ENCODE measurements at places on chromosomes 3 and 15. TPM values are rescaled to one million over a fixed set of nuclear protein-coding genes. Genes with fewer than 3 reads are reported as not detected.

SPATA16 gene
- total RNA-seq = not detected

CEP97 gene
- total RNA-seq = 11.1 TPM

GRCh38 chr3:42756681-42757213 is 16.3 kb downstream of the CCDC13 start:
- DNase-seq = no peak
- no peaks in the 10 kb centered on the region for H3K36me3 ChIP-seq
- no peaks in the 10 kb centered on the region for H3K27me3 ChIP-seq
- no peaks in the 10 kb centered on the region for H3K4me1 ChIP-seq

DNA sequence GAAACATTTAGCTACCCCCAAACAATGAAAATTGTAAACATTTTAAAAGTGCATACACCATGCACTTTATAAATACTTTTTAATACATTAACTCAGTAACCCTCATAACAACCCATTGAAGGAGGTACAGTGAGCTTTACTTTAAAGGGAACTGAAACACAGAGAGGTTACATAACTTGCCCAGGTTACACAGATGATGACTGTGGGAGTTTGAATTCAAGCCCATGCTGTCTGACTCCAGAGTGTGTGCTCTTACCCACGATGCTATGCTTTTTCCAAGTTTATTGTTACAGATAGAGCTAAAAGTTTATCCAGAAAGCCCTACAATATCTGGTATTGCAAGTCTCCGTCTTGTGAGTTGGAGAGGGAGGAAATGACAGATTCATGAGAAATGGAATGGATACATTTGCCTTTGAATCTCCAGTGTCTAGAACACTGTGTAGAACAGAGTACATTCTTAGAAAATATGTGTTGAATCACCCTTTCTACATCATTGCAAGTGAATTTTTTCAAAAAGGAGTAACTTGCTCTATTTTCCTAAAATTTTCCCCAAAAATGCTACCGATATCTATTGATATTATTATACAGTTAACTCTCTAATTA is 428.3 kb downstream of the NAALADL2 start:
- no peak overlapping the region for H3K27ac ChIP-seq
- no peak overlapping the region for H3K4me3 ChIP-seq
- H3K36me3 ChIP-seq = no peaks in the 10 kb centered on the region
- DNase-seq = no peak
- no peaks in the 10 kb centered on the region for H3K27me3 ChIP-seq
- H3K4me1 ChIP-seq = peaks cover 2% of the 10 kb centered on the region

SNURF gene
- total RNA-seq = 10.3 TPM

GRCh38 chr15:89680282-89680873 is 1.2 kb upstream of the PLIN1 start:
- H3K36me3 ChIP-seq = no peaks in the 10 kb centered on the region
- H3K4me1 ChIP-seq = peaks cover 15% of the 10 kb centered on the region
- peak; percentile 78 for DNase-seq
- H3K27me3 ChIP-seq = no peaks in the 10 kb centered on the region
- H3K27ac ChIP-seq = peak overlapping the region; percentile 80

MUSTN1 gene
- 9.8 TPM for total RNA-seq

GRCh38 chr3:143699424-143699823 is 148.8 kb downstream of the SLC9A9 start:
- H3K27ac ChIP-seq = no peak overlapping the region
- H3K4me3 ChIP-seq = no peak overlapping the region
- no peaks in the 10 kb centered on the region for H3K36me3 ChIP-seq
- H3K27me3 ChIP-seq = no peaks in the 10 kb centered on the region

- no peak overlapping the region for H3K27ac ChIP-seq
- no peak for DNase-seq
- no peak overlapping the region for H3K4me3 ChIP-seq
- no peaks in the 10 kb centered on the region for H3K27me3 ChIP-seq
Observed at GRCh38 chr15:27768732-27769475, 330.2 kb downstream of the OCA2 start.

TMEM266 gene
- not detected for total RNA-seq

GRCh38 chr3:160400702-160401150 is 1.3 kb downstream of the SMC4 start:
- H3K27ac ChIP-seq = no peak overlapping the region
- peak overlapping the region; percentile 77 for H3K4me3 ChIP-seq
- DNase-seq = no peak
- peaks cover 1% of the 10 kb centered on the region for H3K4me1 ChIP-seq
